ENCODE measurements at places on chromosomes 1 and 21.
A peak's percentile ranks its signal among the peaks of the same experiment; 100 is the strongest.

DNA sequence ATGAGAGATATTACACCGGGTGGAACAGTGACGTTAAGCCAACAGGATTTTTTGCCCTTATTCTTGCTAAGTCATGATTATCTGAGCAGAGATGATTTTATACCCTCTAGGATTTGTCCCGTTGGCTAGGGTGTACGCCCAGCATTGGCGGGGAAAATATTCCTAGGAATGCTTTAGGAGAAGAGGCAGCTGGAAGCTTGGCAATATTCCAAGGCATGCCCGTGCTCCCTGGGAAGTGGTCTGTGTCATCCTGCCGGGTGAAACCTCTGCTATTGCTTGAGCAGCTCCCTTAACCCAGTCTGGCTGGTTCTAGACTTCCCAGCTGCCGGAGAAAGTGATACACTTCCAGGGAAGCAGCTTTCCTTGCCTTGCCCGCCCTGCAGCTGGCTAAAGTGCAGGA lies 16.2 kb downstream of the CHRNB2 start:
- peak; percentile 18 for DNase-seq

- DNase-seq = no peak
Measured at GRCh38 chr1:199821029-199821779, 206.3 kb upstream of the NR5A2 start.

DNA sequence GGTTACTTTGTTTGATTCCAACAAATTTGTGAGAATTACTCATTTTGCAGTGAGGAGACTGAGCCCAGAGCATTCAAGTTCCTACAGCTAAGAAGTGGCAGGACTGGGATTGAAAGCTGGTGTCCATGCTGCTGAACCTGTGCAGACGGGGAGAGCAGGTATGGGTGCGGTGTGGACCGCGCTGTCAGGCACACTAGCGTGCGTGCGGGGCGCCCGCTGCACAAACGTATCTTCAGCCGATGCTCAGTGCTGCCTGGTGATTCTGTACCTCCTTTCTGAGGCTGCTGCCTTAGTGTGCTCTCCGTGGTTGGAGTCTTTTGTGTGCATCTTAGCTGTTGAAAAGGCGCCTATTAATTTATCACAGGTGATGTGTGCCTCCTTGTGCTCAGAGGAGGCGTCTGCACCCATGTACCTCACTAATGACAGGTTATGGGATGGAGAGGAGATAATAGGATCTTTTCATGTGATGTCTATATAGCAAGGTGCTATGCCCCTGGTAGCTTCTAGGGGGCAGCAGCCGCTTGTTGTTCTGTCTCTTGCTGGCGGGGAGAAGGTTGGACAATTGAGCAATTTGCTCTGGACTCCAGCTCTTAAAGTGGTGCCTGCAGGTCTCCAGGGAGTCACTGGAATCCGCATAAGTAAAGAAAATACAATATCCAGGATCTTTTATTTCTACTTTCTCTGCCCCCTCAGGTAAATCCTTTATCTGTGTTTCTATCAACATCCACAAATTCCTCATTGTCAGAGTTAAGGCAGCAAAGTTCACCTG lies 32.5 kb downstream of the PEX14 start:
- peak; percentile 70 for DNase-seq

DNA sequence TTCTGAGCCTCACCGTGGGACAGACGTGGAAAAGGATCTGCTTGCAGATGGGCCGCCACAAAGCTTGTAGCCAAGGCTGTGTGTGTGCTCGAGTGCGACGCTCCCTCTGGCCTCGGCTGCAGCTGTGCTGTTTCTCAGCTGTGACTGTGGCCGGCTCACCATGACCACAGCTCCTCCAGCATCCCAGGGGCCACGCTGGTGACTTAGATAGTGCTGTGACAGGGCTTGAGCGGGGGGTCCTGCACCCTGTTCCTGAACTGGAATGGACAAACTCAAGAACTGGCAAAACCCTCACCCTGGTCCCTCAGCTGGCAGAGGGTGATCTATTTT lies 17.4 kb upstream of the ACTRT2 start:
- no peak for DNase-seq

GRCh38 chr1:30303387-30303786 lies 420.0 kb downstream of the MATN1 start:
- DNase-seq = no peak

- DNase-seq = no peak
Measured at GRCh38 chr1:156367383-156368156, 1.4 kb upstream of the RHBG start.

DNA sequence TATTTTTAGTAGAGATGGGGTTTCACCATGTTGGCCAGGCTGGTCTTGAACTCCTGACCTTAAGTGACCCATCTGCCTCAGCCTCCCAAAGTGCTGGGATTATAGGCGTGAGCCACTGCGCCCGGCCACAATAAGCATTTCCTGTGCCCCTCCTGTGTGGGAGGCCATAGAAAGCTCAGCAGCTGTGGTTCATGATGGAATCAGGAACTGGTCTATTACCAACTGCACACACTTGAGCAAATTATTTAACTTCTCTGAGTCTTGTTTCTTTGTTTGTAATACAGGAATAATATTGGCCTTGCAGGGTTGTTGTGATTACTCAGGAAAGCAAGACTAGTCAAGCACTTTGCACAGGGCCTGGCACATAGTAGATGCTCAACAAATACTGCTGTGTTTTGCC lies 15.0 kb downstream of the RHBG start:
- no peak for DNase-seq

- DNase-seq = no peak
Measured at GRCh38 chr1:165325460-165326203, 30.9 kb downstream of the LMX1A start.

DNA sequence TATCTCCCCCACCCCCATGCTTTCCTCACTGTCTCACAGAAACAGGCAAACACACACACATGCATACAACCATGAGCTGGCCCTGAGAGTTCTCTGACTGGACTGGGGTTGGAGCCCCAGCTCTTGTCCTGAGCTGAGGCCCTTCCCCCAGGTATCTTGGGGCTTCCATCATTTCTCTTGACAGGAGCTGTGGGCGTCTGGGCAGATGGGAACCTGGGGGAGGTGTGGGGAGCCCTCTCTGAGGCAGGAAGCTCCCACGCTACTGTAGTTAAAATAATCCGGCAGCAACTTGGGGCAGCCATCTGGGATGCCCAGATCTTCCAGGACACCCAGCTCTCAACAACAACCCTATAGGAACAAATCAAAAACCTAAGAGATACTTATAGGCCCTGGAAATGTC lies 2.7 kb upstream of the KIF21B start:
- DNase-seq = peak; percentile 32

DNA sequence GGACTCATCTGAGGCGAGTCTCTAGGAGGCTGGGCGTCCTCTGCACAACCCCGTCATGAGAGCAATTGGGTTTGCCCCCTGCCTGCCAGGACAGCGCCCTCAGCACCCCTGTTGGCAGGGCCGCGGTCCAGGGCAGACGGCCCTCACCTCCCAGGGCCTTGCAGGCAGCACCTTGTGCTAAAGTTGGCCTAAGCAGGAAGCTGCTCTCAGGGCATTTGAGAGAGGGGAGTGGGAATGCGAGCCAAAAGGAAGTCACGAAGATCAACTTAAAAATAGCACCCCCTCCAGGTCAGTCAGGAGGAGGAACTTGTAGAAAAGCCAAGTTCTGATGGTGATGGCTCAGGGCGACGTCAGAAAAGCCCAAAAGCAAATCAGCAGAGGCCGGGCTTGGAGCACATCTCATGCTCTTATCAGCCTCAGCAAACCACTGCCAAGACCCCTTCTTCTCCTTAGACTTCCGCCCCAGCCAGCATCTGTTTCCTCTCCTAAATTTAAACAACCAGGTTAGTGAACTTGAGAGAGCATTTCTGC lies 12.6 kb upstream of the ADORA3 start:
- peak; percentile 51 for DNase-seq

DNA sequence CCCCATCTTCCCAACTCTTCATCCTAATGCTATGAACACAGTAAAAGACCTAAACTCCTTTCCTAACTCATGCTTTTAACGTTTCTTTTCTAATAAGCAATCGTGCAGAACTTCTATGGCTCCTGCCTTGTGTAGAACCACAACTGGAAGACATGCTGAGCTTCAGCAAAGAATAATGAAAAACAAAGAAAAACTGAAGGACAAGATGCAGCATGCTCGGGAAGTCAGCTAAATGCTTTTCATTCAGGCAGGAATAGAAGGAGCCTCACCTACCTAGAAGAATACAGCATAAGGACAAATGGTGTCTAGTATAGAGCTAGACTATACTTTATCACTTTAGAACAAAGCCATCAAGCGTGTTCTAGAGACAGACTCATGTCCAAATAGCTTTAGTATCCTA lies 45.9 kb downstream of the LUZP1 start:
- DNase-seq = no peak

GRCh38 chr1:5888606-5889211 lies 103.5 kb downstream of the NPHP4 start:
- no peak for DNase-seq

DNA sequence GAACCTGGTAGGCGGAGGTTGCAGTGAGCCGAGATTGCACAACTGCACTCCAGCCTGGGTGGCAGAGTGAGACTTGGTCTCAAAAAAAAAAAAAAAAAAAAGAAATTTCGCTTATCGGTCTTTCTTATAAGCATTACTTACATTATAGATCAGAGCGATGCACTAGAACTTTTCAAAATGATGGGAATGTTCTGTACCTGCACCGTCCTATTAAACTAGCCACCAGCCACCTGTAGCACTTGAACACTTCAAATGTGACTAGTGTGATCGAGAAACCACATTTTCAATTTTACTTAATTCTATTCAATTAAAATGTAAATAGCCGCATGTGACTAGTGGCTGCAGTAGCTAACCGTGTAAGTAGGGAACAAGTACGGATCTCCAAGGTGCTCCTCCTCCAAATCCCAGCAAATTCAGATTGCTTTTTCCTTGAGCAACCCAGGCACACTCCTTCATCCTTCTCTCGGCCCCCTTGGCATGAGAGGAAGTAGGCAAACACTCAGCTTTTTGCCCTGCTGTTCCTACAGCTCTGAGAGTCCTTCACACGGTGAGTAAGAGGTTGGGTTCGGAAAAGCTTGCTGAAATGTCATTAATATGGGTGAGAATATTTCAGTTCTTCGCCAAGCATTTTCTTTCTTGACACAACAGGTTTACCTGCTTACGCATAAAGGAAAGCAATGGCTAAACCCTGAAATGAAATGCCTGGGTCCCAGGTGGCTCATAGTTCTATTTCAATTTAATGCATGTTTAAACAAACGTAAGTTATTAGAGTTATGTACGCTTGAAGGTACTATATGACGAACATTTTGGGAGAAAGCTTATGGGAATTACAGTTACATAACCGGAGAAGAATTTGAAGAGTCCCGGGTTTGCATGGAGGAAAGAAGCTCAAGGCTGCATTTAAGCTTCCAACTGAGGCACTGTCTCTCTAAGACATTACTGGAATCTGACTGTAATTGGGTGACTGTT lies 69.5 kb upstream of the HUNK start:
- no peak for DNase-seq

GRCh38 chr1:34590211-34590623 lies 164.6 kb upstream of the GJB5 start:
- DNase-seq = no peak

DNA sequence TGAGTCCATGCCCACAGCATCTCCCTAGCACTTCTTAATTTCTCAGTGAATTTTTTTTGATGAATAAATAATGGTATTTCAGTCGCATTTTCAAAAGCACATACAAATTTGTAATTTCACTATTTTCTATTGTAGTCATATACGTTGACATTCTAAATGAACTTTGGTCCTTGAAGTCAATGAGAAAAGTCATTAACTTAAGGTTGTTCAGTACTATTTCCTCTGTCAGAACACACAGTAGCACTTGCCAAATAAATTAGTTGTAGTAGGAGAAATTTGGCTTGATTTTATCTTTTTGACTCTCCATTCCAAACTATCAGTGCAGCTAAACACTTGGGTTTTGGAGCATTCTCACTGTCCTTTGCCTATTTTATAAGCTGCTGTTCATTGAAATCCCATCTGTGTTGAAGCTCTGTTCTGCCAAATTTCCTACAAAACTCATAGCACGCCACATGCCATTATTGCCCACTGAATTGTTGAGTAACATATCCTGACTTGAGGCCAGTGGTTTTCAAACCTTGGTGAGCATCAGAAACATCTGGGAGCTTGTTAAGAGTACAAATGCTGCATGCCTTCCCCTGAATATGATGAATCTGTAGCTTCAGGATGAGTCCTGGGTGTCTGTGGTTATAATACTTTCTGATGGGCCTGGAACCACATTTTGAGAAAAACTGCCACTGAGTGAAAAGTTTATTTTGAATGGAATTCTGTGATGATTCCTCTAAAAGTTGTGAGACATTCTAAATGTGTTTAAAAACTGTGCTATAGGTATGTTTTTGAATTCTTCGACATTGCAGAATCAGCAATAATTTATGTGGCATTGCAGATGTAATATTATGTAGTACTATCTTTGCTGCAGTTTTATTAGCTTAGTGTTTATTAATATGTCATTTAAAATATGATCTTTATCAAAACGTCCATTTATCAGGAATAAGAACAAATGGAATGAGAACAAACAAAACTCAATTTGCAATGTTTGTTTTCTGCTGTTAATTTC lies 78.9 kb downstream of the DNM3 start:
- no peak for DNase-seq

GRCh38 chr1:232901255-232901654 lies 49.2 kb upstream of the NTPCR start:
- no peak for DNase-seq

DNA sequence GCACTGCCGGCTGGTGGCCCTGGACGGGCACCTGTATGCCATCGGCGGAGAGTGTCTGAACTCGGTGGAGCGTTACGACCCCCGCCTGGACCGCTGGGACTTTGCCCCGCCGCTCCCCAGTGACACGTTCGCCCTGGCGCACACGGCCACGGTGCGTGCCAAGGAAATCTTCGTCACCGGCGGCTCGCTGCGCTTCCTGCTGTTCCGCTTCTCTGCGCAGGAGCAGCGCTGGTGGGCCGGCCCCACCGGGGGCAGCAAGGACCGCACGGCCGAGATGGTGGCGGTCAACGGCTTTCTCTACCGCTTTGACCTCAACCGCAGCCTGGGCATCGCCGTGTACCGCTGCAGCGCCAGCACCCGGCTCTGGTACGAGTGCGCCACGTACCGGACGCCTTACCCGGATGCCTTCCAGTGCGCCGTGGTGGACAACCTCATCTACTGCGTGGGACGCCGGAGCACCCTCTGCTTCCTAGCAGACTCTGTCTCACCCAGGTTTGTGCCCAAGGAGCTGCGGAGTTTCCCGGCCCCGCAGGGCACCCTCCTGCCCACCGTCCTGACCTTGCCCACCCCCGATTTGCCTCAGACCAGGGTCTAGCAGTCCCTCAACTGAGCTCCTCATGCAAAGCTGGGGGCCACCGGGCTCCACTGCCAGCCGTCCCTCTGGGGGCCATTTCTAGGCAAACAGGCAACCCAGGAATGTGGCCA lies 2.1 kb downstream of the KLHDC7A start:
- DNase-seq = no peak

DNA sequence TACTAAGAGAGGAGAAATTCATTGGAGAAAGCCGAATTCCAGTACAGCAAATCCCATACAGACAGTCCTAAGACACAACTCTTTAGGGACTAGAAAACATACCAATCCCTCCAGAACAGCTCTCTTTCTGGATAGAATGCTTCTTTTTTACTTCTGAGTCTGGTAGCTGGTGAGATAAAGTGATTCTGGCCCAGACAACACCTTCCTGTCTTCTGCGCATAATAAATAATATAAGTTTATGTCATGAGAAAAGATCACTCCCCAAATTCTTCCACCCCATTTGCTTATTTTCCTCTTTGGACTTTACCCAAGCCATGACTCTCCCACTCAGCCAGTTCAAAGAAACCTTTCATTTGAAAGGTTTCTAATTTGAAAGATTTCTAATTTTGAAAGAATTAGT lies 98.4 kb downstream of the EDEM3 start:
- no peak for DNase-seq

All from fibroblast of skin of right quadriceps (primary cell).